ENCODE measurements at places on chromosomes 3 and 15. TPM values are rescaled to one million over a fixed set of nuclear protein-coding genes. Genes with fewer than 3 reads are reported as not detected.

The CHRNA7 gene
- 0.25 TPM for total RNA-seq

The PLA2G4D gene
- not detected for total RNA-seq

The TTC21A gene
- total RNA-seq, result 0.55 TPM

The CYP8B1 gene
- total RNA-seq, result not detected

The GPR149 gene
- not detected for total RNA-seq

The ALPK3 gene
- total RNA-seq, result 0.34 TPM

The EOMES gene
- 5.6 TPM for total RNA-seq

The GOLGA8G gene
- total RNA-seq, result not detected

The MINAR1 gene
- total RNA-seq, result 0.55 TPM

The B2M gene
- 4,961 TPM for total RNA-seq

The TNIK gene
- total RNA-seq, result 39.9 TPM

The CPNE9 gene
- not detected for total RNA-seq
